Stimulated activated CD4-positive, alpha-beta T cell treated with anti-CD3 and anti-CD28 coated beads, Interleukin-4, amount 100 ng/mL, for 4 hours (primary cell): ENCODE measurements at places on chromosomes 1 and 21.
A peak's percentile ranks its signal among the peaks of the same experiment; 100 is the strongest.

GRCh38 chr1:215612391-215612790 lies 45.3 kb downstream of the KCTD3 start:
- DNase-seq = no peak

DNA sequence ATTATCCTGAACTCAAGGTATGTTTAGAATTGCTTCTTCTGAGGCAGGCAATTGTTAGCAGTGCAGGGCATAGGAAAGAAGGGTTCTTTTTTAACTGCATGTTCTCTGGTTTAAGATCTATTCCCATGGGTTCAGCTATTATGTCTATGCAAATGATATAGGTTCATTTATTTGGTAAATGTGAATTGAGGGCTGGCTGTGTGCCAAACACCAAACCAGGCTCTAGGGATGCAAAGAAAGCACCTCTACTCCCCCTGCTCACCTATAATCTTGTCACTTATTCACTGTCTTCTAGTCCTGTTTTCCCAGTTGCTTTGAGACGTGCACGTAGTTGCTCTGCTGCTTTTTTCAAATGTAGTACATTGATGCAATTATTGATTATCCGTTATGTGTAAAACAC lies 691 bp upstream of the KIFAP3 start:
- no peak for DNase-seq

DNA sequence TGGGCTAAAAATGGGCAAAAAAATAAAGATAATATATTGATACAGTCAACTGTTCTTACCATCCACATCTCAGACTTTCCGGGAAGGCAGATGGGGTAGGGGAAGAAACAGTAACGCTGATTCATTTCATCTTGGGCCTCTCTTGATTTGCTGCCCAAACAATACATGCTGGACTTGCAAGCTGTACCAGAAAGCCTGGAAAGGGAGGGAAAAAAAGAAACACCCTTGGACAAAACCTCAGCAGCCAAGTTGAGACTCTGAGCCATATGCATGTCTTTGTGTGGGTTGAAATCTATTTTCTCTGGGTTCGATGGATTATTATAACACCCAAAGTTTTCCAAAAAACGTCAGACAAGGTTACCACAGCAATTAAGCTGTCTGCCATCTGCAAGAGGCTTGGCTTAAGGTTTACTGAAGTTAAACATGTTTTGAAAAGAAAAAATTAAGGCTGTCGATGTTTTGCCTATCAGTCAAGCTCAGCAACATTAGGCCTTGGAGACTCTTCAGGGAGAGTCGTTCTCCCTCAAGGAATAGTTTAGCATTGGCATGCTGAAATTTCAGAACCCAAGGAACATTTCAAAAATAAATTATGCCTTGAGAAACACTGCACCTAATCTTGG lies 71.2 kb downstream of the PSMG1 start:
- no peak for DNase-seq

- peak; percentile 12 for DNase-seq
These were observed 93.5 kb downstream of the SIK1 start for GRCh38 chr21:43333298-43334062.

DNA sequence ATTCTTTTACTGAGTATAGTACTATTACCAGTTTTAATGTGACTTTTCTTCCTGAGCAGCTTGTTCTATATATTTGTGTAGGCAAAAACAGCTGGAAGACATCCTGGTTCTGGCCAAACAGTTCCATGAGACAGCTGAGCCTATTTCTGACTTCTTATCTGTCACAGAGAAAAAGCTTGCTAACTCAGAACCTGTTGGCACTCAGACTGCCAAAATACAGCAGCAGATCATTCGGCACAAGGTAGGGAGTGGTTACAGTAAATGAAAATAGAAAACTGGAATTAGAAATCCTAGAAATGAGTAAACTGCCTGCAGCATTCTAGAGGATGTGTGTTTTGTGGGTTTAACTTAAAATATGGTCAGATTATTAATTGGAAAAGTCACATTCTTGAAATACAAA lies 64.1 kb upstream of the BMP8A start:
- no peak for DNase-seq

GRCh38 chr21:35035116-35035515 lies 14.0 kb downstream of the RUNX1 start:
- no peak for DNase-seq

- no peak for DNase-seq
These were observed 14.0 kb downstream of the RSPO1 start for GRCh38 chr1:37620707-37621106.

DNA sequence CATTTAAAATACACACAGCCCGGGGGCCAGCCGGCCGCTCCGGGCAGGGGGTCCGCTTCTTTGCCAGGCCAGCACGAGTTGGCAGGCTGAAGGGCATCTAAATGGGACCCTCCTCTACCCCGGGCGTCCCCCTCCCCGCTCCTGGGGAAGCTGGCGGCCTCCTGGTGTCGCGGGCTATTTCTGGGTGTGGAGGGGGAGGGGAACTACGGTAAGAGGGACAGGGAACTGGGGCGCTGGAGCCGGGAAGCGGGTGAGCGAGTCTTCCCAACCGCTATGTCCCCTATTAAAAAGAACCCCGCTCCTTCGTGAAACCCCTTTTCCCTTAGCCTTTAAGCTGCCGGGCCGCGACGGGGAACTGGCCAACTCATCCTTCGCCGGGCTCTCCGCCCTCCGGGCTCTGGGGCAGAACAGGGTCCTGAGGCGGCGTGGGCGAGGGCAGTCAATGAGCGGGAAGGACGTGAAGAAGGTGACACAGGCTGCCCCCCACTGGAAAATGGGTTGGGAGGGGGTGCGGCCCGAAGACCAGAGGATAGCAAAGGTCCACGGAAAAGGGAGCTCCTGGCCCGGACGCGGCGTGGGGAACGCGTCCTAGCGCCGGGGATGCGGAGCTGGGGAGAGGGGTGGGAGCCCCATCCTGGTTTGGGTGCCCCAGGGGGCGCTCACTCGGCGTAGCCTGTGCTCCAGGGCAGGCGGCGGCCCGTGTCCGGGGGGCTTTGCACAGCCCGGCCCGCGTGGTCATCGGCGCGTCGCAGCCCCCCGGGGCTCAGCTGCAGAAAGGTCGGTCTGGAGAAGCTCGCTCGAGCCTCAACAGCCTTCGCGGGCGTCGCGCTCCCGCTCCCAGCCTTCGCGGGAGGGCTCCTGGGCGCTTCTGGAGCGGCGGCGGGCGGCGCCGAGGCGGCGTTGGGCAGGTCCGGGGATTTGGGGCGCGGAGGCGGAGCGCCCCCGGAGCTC lies 544 bp downstream of the PPM1J start:
- DNase-seq = no peak

DNA sequence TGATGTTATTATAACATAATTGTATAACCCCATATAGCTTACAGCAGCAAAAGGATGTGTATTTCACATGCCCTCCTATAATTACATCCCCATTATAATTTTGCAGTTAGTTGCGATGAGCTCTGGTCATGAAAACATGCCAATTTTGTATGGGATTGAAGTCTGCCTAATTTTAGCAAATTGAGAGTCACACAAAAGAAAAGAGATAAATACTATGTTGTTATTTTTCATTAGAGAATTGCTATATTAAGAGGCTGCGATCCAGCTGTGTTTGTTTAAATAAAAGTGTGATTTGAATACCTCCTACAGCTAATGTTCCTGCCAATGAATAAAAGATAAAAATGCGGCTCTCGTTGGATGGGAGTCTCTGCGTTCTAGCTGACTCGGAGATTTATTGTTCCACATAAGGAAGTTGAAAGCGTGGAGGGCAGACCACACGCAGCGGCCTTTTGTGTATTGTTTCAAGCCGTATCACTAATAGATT lies 461.0 kb upstream of the NFIA start:
- DNase-seq = no peak

DNA sequence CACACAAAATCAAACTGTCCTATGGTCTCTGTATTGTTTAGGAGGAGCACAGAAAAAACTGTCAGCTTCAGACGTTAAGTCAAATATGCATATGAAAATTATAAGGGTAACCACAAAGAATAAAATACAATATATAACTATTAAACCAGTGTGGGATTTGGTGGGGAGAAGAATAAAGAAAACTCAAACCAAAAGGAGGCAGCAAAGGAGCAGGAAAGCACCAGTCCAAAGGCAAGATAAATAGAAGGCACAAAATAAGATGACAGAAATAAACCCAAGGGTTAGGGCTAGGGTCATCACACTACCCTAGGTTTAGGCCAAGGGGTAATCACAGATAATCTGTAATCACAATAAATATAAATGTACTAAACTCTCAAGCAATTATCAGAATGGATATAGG lies 32.8 kb downstream of the DLGAP3 start:
- no peak for DNase-seq

GRCh38 chr1:170214117-170215032 lies 68.6 kb downstream of the NTMT2 start:
- DNase-seq = no peak

GRCh38 chr1:221791846-221792245 lies 50.0 kb upstream of the DUSP10 start:
- no peak for DNase-seq
